ENCODE measurements at places on chromosomes 2 and 18.

- DNase-seq = no peak
These were observed 791.3 kb upstream of the CHAC2 start for GRCh38 chr2:52976143-52976949.

- no peak for DNase-seq
These were observed 111.7 kb upstream of the ZEB2 start for GRCh38 chr2:144631636-144632035.

- DNase-seq = no peak
These were observed 586.5 kb upstream of the NXPH2 start for GRCh38 chr2:139366681-139367080.

GRCh38 chr2:3683748-3684454 is 19.5 kb upstream of the DCDC2C start:
- DNase-seq = no peak

- no peak for DNase-seq
These were observed 2071.3 kb upstream of the CELF4 start for GRCh38 chr18:39636931-39637330.

DNA sequence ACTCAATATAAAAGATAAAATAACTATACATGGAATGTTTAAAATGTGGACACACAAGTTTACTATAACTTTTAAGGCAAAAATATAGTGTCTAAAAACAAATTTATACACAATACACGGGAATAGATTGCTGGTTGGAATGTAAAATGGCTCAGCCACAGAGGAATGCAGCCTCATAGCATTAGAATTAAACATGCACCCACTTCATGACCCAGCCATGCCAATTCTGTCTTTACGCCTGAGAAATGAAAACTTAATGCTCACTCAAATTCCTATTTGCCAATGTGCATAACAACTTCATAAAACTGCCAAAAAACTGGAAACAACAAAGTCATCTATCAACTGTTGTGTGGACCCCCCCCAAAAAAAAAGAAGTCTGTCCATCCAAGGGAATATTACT is 1006.6 kb upstream of the POU3F3 start:
- DNase-seq = no peak

DNA sequence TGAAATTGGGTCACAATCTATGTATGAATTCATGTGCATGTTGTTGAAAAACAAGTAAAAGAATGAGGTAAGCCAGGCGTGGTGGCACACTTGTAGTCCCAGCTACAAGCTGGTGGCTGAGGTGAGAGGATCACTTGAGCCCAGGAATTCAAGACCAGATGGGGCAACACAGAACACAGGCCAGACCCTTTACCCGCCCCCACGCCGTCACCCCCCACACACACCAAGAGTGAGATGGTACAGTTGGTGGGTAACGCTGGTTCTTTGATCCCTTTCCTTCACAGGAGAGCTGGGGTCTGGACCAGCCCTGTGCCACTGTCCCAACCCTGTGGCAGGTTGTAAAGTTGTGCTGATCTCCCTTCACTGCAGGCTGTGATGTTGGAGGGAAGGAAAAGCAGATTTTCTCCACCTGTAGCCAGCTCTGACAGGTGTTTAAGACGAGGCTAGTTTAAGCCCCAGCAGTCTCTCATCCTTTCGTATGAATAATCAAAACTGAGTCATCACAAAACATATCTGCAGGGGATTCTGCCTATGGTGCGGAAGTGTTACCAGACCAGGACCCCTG is 13.6 kb downstream of the B3GNT2 start:
- DNase-seq = no peak

DNA sequence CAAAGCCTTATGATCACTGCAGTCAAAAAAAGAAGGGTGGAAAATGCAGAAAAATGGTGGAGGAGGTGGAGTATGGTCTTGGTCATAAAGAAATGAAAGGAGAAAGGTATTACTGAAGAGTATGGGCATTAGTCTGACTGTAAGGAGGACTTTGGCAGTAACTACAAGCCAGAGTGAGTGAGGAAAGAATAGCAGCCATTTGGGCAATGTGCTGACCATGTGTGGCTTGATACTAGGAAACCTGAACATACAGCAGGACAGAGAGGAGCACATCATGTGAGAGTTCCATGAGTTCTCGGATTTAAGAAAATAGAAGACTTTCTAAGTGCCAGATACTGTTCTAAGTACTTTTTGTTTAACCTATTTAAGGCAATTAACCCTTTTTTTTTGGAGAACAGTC is 8.5 kb downstream of the DTNA start:
- no peak for DNase-seq

- no peak for DNase-seq
These were observed 8.8 kb upstream of the CRACDL start for GRCh38 chr2:98944775-98945174.
